ENCODE measurements at places on chromosomes 2 and 18.
A peak's percentile ranks its signal among the peaks of the same experiment; 100 is the strongest.

DNA sequence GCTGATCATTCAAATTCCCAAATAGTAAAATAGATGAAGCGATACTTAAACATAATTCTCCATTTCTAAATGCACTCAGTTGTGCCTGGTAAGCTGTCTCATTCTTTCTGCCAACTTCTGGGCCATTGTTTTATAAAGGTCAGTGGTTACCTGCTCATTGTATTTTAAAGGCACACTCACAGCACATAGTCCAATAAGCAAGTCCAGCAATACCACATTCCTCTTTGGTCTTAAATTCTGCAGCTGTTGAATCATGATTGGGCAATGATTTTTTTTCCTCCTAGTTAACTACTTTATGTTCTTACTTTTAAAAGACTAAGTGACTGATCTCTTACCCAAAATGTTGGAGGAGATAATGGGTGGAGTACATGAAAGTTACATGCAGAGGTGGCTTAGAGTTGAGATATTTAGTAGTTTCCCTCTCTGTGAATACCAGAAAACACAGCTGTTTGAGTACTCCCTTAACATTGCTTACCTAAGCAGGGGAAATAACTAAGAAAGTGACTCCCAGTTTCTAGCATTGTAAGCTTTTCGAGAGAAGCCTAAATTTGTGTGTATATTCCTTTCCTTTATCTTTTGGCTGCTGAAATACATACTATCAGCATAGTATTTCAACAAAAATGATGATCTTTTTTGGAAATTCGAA is 220.7 kb downstream of the CAMKMT start:
- DNase-seq, result no peak

GRCh38 chr2:206764673-206765241 is 371 bp downstream of the MDH1B start:
- DNase-seq, result peak; percentile 19

GRCh38 chr2:31785876-31786275 is 205.1 kb upstream of the SRD5A2 start:
- DNase-seq, result no peak

DNA sequence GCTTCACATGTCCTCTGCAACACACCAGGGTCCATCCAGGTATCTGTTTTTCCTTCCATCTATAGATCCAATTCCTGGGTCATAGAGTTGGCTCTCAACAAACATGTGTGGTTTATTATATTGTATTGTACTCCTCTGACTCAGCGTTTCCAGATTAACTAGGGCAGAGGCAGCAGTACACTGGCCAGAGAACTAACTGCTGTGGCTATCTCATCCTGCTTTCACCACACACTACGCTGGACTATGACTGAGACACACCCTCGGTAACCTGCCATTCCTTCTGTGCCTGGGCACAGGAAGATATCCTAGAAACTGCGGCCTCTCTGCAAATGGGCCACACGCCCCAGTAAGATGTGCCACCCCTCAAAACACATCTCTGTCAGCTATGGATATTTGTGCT is 159.8 kb upstream of the STK17B start:
- DNase-seq, result no peak

DNA sequence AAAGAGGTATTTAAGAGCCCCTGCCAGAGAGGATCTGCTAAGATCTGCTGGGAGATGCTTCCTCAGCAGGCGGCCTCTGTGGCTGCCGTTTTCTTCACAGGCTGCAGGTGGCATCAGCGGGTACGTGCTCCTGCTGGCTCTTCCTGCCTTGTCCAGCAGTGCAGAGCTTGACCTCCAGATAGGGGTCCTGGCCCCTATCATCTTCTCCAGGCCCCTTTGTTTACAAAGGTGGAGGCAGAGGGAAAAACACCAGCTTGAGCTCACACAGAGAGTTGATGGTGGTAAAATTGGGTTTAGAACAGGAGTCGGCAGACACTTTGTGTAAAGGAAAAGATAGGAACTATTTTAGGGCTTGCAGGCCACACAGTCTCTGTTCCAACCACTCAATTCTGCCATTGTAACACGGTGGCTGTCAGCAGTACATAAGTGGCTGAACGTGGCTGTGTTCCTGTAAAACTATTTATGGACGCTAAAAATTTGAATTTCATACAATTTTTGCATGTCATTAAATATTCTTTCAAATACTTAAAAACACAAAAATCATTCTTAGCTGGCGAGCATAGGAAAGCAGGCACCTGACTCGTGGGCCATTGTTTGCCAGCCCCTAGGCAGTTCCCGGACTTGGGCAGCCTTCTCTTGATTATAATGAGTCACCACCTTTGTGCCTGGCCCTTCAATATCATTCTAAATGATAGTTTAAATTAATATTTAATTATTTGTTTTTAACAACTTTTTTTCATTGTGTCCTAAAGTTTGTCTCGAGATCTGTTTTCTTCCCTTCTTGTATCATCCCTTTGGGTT is 98.2 kb upstream of the B3GNT7 start:
- peak; percentile 78 for DNase-seq

- no peak for DNase-seq
Measured at GRCh38 chr2:154142480-154142879, 270.8 kb downstream of the GALNT13 start.

Data from HEK293T (cell line).